ENCODE measurements at places on chromosomes 2 and 18.

GRCh38 chr2:200461846-200462710 is 47.8 kb downstream of the KCTD18 start:
- DNase-seq, result no peak

DNA sequence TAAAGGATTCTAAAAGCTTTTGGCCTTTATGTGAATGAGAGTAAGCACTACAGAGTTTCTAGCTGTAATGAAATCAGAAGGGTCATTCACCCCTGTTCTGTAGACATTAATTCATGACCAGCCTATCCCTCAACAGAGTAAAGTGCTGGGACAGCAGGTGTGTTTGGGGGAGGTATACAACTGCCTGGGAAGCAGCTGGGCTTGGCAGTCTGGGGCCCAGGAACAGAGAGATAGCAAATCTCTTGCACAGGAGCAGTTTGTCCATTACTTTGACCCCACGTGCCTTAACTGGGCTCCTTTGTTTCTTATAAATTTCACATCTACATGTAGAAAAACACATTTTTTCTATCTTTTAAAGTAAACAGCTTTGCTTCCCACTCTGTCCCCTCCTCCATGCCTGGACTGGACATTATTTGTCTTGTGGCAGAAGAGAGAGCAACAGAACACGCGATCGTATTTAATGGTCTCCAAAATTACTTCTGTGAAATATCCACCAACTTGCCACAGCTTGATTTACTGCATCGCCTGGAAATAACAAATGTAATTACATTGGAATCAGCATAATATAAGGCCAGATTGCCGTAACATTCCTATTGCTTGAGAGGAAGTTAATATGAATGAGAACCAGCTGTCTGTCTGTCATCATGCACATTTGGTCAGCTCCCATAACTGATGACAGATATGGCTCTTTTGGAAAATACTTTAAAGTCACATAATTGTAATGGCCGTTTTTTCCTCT is 263.8 kb downstream of the RBM43 start:
- DNase-seq, result no peak

DNA sequence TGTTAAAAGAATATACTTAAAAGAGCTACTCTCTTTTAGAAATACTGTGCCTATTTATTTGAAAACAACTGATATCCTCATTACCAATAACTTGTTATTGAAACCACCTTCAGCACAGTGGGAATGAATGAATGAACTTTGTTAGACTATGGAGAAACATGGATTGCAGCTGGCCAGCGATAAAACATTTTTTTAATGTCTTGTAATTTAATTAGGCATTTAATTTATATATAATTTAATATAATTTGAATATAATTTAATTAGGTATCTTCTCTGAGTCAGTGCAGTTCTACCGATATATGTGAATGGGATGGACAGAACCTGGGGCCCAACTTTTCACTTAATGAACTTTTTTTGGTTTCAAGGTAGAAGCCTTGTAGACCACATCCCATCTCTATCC is 94.4 kb downstream of the KCTD18 start:
- no peak for DNase-seq

GRCh38 chr2:166360906-166361305 is 14.8 kb downstream of the SCN9A start:
- DNase-seq, result no peak

DNA sequence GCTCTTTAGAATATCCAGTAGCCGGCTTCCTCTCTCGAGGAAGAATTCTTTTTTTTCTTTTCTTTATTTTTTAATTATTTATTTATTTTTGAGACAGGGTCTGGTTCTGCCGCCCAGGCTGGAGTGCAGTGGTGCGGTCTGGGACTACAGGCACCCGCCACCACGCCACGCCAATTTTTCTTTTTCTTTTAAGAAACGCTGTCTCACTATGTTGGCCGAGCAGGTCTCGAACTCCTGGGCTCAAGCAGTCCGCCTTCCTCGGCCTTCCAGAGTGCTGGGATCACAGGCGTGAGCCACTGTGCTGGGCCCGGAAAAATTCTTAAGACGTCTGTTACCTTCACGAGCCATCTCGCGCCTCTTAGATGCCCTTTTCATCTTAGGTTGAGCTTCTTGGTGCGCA is 931 bp upstream of the TMEM131 start:
- no peak for DNase-seq

GRCh38 chr2:121333231-121333630 is 48.2 kb upstream of the TFCP2L1 start:
- DNase-seq, result no peak

Measured in activated T-helper 1 cell treated with Interleukin-2 at 50 U/mL for 16 hours (primary cell).